Uterus (tissue), 4 donors: ENCODE measurements at places on chromosomes 2 and 18. TPM values are rescaled to one million over a fixed set of nuclear protein-coding genes. Genes with fewer than 3 reads are reported as not detected.

The THADA gene
- 47.6 TPM for total RNA-seq

The TSHZ1 gene
- 22.6 TPM for total RNA-seq

The IL1R2 gene
- total RNA-seq = 8.2 TPM

The ST6GAL2 gene
- total RNA-seq = 2.6 TPM

- no peak overlapping the region for H3K4me3 ChIP-seq
- H3K27ac ChIP-seq = peak overlapping the region; percentile 21
- H3K27me3 ChIP-seq = no peaks in the 10 kb centered on the region
- H3K36me3 ChIP-seq = no peaks in the 10 kb centered on the region
- peaks cover 15% of the 10 kb centered on the region for H3K4me1 ChIP-seq
Measured at GRCh38 chr2:160376576-160376975, 117.0 kb downstream of the RBMS1 start.

DNA sequence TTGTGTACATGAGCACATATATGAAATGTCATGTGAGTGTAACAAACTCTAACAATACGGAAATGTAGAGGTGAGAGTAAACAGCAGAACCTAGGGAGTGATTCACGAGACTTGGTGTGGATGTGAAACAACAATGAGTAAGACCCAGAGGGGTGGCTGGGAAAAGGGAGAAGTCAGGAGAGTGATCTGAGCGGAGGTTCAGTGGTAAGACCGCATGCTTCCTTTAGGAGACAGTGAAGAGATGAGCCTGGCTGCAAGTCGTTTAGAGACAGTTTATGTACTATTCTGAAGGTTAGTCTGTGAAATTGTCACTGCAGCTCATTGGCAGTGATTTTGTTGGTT is 150.6 kb downstream of the PRPF40A start:
- H3K36me3 ChIP-seq = no peaks in the 10 kb centered on the region
- peaks cover 3% of the 10 kb centered on the region for H3K4me1 ChIP-seq
- no peak for DNase-seq
- no peak overlapping the region for H3K27ac ChIP-seq
- no peak overlapping the region for H3K4me3 ChIP-seq

DNA sequence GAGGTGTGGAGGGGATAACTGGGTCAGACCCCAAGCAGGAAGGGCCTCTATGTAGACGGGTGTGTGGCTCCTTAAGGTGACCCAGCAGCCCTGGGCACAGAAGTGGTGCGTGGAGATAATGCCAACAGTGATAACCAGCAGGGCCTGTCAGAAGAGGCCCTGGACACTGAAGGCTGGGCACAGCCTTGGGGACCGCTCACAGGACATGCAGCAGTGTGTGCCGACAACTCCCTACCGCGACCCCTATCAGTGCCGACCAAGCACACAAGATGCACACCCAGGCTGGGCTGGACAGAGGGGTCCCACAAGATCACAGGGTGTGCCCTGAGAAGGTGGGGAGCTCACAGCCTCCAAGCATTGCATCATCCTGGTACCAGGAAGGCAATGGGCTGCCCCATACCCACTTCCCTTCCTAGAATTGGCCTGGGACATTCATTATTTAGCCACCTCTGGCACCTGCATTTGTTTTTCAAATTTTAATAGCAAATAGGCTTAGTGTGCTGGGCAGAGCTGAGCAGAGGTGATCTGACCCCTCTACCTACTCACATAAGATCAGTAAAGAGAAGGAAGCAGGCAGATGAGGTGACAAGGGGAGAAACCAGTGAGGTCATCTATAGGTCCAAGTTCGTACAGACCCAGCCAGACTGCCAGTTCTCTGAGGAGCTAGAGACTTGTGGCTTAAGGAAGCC is 55.2 kb downstream of the BCL11A start:
- no peak for DNase-seq
- no peaks in the 10 kb centered on the region for H3K27me3 ChIP-seq
- no peak overlapping the region for H3K27ac ChIP-seq

DNA sequence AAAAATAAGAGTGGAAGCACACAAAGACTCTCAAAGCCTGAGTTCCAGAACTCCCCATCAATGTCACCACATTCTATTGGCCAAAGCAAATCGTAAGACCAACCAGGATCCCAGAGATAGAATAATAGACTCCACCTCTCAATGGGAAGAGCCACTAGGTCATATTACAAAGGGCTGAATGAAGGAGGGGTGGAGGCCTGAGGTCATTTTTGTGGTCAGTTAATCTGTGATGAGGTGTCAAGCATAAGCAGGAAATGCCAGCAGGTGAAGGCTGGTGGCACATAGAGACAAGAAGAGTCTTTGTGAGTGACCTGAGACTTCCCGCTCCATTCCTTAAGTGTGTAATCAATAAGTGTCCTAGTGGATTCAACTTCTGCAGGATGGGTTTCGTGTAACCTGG is 144.3 kb downstream of the TFCP2L1 start:
- no peak overlapping the region for H3K4me3 ChIP-seq
- H3K27me3 ChIP-seq = no peaks in the 10 kb centered on the region
- no peaks in the 10 kb centered on the region for H3K36me3 ChIP-seq
- no peak for DNase-seq
- no peaks in the 10 kb centered on the region for H3K4me1 ChIP-seq

DNA sequence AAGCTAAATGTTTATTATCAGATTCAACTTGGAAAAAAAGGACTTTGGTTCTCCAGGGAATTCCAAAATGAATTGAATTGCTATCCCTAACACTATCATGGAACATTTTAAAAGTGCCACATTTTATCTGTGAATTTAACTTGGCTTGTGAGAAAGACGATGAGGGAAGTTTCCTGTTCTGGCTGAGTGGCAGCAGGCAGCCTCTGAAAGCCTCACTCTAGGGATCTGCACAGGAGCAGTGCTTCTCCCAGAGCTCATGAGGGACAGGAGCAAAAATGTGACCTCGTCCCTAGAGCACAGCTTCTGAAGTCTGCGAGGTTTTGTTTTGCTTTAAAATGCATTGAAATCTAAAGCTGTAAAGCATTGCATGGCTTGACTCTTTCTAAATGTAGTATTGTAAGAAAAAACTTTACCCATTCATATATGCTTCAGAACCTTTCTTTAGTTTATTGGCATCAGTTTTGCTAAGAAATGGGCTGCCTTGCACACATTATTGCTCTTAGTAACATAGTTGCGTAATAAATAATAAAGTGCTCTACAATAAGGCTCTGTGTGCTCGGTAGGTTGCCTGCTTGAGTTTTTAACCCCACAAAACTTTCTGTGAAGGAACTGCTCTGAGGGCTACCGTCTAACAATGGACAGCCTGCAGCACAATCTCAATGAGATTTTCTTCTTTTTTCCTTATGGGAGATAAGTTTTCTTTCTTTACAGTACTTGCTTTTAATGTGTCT is 136.2 kb upstream of the CDCA7 start:
- H3K27me3 ChIP-seq = no peaks in the 10 kb centered on the region
- H3K4me1 ChIP-seq = no peaks in the 10 kb centered on the region
- no peaks in the 10 kb centered on the region for H3K36me3 ChIP-seq
- DNase-seq = no peak
- H3K27ac ChIP-seq = no peak overlapping the region
